Suprapubic skin (tissue), 4 donors: ENCODE measurements at places on chromosomes 12 and 14.
A peak's percentile ranks its signal among the peaks of the same experiment; 100 is the strongest.

GRCh38 chr12:103013741-103014300 lies 56.3 kb downstream of the ASCL1 start:
- peaks cover 4% of the 10 kb centered on the region for H3K27me3 ChIP-seq
- H3K27ac ChIP-seq, result no peak overlapping the region
- no peak for DNase-seq
- no peaks in the 10 kb centered on the region for H3K36me3 ChIP-seq

DNA sequence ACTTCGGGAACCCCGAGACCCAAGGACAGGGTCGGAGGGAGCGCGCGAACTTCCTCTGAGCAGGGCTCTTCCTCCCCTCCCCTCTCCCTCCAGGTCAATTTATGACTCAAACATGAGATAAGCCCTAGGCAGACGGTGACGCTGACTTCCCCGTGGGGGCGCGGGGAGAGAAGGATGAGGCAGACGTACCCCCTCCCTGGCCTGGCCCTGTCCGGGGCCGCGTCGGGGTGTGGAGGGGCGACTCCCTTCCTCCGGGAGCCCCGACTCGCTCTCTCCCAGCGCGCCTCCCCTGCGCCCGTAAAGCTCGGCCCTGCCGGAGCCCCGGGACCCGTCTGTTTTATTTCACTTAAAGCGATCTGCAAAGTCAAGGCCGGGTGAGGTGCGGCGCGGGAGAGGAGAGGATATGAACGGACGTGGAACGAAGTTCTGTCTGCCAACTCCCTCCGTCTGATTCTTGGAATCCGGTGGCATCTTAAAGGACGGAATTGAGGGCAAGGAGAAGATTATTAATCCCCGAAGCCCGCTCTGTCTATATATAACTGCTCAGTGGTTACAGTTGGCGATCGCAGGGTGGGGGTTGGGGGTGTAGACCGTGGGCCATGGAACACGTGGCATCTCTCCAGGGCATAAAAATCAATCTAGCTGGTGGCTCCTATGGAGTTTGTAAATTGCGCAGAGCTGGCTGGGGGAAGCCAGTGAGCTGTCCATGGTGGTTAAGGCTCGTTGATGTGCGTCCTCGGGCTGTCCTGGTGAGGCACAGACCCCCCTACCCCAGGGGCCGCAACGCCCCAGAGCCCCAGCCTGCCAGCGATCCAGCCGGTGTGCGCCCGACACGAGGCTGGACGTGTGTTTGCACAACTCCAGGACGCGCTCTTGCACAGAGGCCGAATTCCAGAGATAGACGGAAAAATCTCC lies 2.9 kb upstream of the PTHLH start:
- H3K4me3 ChIP-seq, result peak overlapping the region; percentile 36
- no peak overlapping the region for H3K27ac ChIP-seq
- no peaks in the 10 kb centered on the region for H3K36me3 ChIP-seq
- H3K27me3 ChIP-seq, result peaks cover 46% of the 10 kb centered on the region

- H3K4me3 ChIP-seq, result no peak overlapping the region
- no peak for DNase-seq
- H3K27ac ChIP-seq, result no peak overlapping the region
- H3K36me3 ChIP-seq, result no peaks in the 10 kb centered on the region
- H3K4me1 ChIP-seq, result no peaks in the 10 kb centered on the region
These were observed 32.4 kb upstream of the HELB start for GRCh38 chr12:66269757-66270383.

DNA sequence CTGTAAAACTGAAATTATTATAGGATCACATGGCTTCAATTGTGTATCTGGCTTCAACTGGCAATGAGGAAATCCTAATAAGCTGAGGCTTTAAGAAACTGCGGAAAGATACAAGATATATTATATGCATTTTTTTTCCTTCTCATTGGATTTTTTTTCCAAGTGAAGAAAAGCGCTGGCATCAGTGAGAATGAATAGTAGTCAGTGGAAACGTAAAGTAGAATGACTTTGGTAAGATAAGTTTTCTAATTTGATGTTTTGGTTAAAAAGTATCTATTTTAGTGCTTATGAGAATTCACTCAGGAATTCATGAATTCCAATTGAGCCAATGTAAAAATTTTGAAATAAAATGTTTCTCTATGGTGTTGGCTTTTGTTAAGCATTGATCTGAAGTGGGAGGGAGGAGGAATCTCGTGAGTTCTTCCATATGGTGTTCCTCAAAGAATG lies 173.5 kb upstream of the FRMD6 start:
- H3K4me3 ChIP-seq, result no peak overlapping the region
- no peak overlapping the region for H3K27ac ChIP-seq
- H3K27me3 ChIP-seq, result no peaks in the 10 kb centered on the region
- no peak for DNase-seq
- H3K36me3 ChIP-seq, result no peaks in the 10 kb centered on the region
- peaks cover 36% of the 10 kb centered on the region for H3K4me1 ChIP-seq

DNA sequence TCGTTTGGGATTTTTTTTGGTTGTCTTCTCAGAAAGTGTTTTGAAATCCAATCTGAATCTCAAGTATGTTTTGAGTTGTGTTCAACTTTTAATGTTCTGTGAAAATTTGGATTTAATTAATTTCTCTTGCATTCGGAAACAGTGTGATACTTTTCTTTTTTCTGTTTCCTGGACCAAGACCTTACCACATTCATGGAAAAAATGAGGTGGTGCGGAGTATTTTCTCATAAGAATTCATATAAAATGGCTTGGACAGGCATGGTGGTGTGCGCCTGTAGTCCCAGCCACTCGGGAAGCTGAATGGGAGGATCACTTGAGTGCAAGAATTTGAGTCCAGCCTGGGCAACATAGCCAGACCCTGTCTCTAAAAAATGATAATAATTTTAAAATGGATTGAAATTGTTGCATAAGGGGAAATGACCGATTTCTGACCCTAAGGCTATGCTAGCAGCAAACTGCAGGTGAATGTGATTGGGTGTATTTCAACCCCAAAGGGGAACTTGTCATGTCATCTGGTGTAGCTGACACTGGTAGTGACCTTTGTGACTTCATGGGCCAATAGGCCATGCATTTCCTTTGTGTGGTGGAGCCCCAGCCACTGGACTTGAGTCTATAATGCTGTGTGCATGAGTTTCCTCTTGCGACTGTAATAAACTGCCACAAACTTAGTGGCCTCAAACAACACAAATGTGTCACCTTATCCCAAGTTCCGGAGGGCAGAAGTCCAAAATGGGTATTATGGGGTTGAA lies 123.5 kb upstream of the RFLNA start:
- no peak for DNase-seq
- no peak overlapping the region for H3K4me3 ChIP-seq
- no peaks in the 10 kb centered on the region for H3K36me3 ChIP-seq
- peak overlapping the region; percentile 2 for H3K27ac ChIP-seq

DNA sequence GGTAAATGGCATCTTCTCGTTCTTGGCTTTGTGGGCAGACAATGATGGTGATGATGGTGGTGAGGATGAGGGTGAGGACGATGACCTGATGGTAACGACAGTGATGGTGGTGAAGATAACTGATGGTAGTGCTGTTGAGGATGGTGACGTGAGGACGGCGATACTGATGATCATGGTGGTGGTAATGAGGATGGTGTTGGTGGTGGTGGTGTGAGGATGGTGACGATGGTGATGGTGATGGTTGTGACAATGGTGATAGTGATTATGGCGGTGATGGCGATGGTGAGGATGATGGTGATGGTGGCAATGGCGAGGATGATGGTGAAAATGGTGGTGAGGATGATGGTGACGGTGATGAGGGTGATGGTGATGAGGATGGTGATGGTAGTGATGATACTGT lies 54.5 kb downstream of the FBRSL1 start:
- peaks cover 22% of the 10 kb centered on the region for H3K36me3 ChIP-seq
- no peak overlapping the region for H3K4me3 ChIP-seq
- no peaks in the 10 kb centered on the region for H3K27me3 ChIP-seq
- H3K27ac ChIP-seq, result no peak overlapping the region

- no peaks in the 10 kb centered on the region for H3K27me3 ChIP-seq
- no peaks in the 10 kb centered on the region for H3K4me1 ChIP-seq
- no peak overlapping the region for H3K4me3 ChIP-seq
- H3K27ac ChIP-seq, result no peak overlapping the region
These were observed 35.9 kb downstream of the ADIPOR2 start for GRCh38 chr12:1726753-1727152.

DNA sequence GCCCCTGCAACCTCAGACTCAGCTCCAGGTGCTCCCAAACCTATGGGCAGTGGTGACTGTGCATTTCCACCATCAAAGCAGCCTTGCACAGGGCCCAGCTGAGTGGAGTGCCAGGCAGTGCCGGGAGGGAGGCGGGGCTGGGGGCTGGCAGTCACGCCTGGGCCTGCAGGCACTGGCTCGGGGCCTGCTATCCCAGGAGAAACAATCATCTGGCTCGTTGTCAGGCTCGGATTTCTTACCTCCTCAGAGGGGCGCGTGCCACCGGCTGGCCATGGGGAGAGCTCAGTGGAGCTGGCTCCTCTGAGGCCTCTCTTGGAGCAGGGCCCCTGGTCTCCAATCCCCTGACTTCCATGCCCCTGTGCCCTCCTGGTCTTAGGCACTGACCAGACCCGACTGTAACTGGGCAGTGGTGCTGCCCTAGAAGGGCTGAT lies 20.2 kb upstream of the PPP1R13B start:
- H3K4me1 ChIP-seq, result peaks cover 42% of the 10 kb centered on the region
- no peaks in the 10 kb centered on the region for H3K36me3 ChIP-seq
- H3K4me3 ChIP-seq, result no peak overlapping the region
- H3K27me3 ChIP-seq, result no peaks in the 10 kb centered on the region

- no peaks in the 10 kb centered on the region for H3K36me3 ChIP-seq
- peak overlapping the region; percentile 70 for H3K27ac ChIP-seq
- DNase-seq, result peak; percentile 83
- no peaks in the 10 kb centered on the region for H3K27me3 ChIP-seq
These were observed 3.6 kb upstream of the MORN3 start for GRCh38 chr12:121673013-121673511.

GRCh38 chr12:124044809-124045321 lies 71.8 kb downstream of the ZNF664 start:
- H3K4me3 ChIP-seq, result no peak overlapping the region
- no peak for DNase-seq
- H3K4me1 ChIP-seq, result peaks cover 8% of the 10 kb centered on the region
- H3K27ac ChIP-seq, result no peak overlapping the region
- H3K36me3 ChIP-seq, result no peaks in the 10 kb centered on the region
- no peaks in the 10 kb centered on the region for H3K27me3 ChIP-seq

GRCh38 chr12:121388421-121388981 lies 11.4 kb upstream of the RNF34 start:
- no peak overlapping the region for H3K27ac ChIP-seq
- H3K36me3 ChIP-seq, result no peaks in the 10 kb centered on the region
- H3K27me3 ChIP-seq, result no peaks in the 10 kb centered on the region
- peaks cover 4% of the 10 kb centered on the region for H3K4me1 ChIP-seq
- no peak for DNase-seq

DNA sequence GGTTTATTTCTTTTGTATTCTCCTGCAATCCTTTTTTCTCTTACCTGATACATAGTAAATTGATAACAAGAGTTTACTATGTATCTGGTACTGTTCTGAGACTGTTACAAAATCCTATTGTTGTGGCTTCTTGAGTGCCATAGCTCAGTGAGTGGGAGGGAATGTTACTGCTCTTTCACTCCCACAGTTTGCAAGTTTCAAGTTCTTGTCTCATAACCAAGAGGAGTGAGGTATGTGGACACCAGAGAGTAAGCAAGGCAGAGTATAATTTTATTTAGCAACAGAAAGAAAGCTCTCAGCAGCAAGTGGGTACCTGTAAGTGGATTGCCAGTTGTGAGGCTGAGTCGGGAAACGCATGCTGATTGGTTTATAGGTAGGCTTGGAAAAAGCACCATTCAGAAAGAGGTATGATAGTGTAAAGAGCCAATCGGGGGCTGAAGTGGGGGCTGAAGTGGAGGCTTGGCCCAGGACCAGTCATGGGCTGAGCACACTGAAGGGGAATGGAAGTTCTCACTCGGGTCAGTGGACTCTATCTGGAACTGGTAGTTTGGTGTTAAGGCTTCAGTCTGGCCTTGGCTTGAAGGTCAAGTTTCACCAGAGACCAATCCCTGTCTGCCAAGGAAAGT lies 850.8 kb downstream of the TMTC2 start:
- H3K27ac ChIP-seq, result no peak overlapping the region
- H3K36me3 ChIP-seq, result no peaks in the 10 kb centered on the region
- no peaks in the 10 kb centered on the region for H3K4me1 ChIP-seq
- DNase-seq, result no peak

GRCh38 chr14:89598548-89599186 lies 181.6 kb upstream of the FOXN3 start:
- no peaks in the 10 kb centered on the region for H3K36me3 ChIP-seq
- H3K4me3 ChIP-seq, result no peak overlapping the region
- no peak for DNase-seq
- no peak overlapping the region for H3K27ac ChIP-seq
- H3K27me3 ChIP-seq, result no peaks in the 10 kb centered on the region

DNA sequence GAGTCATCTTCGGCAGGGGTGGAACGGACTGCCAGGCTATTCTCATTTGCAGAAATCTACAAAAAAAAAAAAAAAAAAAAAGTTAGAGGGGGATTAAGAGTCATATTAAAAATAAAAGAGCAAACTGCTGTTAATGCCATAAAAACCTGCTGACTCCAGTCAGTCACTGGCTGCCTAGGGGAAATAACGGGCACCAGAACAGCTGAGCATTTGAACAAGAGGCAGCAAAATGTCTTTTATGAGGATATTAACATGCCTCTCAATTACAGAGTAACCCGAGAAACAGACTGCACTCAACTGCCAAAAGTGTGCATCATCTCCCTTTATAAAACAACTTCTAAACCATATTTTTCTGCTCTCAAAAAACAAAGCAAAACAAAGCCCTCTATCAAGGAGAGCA lies 28.7 kb upstream of the CERS5 start:
- no peak for DNase-seq
- H3K4me1 ChIP-seq, result peaks cover 13% of the 10 kb centered on the region
- no peak overlapping the region for H3K4me3 ChIP-seq
- H3K27me3 ChIP-seq, result no peaks in the 10 kb centered on the region
- H3K27ac ChIP-seq, result peak overlapping the region; percentile 1

DNA sequence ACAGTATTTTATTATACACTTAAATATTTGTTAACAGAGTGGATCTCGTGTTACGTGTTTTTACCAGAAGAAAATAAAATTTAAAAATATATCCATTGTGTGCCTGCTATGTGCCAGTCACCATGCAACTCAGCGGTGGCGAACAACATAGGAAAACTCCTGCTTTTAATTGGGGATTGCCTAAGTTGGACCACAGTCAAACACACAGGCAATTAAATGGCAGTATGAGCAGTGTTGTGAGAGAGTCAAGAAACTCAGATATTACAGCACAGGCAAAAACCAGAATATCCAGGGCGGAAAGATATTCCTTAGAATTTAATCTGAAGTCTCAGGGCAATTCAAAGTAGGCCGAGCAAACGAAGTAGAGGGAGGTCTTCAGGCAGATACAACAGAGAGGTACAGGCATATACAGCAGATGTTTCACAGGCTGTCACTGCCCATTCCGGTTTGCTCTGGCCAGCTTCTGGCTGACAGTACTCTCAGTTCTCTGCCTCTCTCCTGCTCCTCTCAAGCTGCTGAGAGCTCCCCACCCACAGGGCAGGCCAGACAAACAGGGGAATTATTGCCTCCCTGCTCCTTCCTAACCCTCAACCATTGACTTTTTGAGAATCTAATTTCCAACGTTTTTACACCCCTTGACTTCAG lies 540.2 kb upstream of the TMEM132C start:
- DNase-seq, result no peak
- H3K27me3 ChIP-seq, result no peaks in the 10 kb centered on the region
- no peaks in the 10 kb centered on the region for H3K36me3 ChIP-seq
- no peak overlapping the region for H3K27ac ChIP-seq
